Lower leg skin (tissue), 4 donors: ENCODE measurements at places on chromosomes 4 and X. TPM values are rescaled to one million over a fixed set of nuclear protein-coding genes. Genes with fewer than 3 reads are reported as not detected.

RBMXL3 gene
- total RNA-seq: not detected

HDAC8 gene
- 17.9 TPM for total RNA-seq

SLIT2 gene
- 3.7 TPM for total RNA-seq

MSX1 gene
- total RNA-seq: 5.8 TPM

RXFP1 gene
- total RNA-seq: not detected

ALPK1 gene
- 15.9 TPM for total RNA-seq

TMEM271 gene
- total RNA-seq: 3.0 TPM

ADAD1 gene
- not detected for total RNA-seq

HSFX2 gene
- total RNA-seq: not detected

- no peak for DNase-seq
Observed at GRCh38 chrX:133583825-133584224, 168.5 kb upstream of the GPC4 start.

DNA sequence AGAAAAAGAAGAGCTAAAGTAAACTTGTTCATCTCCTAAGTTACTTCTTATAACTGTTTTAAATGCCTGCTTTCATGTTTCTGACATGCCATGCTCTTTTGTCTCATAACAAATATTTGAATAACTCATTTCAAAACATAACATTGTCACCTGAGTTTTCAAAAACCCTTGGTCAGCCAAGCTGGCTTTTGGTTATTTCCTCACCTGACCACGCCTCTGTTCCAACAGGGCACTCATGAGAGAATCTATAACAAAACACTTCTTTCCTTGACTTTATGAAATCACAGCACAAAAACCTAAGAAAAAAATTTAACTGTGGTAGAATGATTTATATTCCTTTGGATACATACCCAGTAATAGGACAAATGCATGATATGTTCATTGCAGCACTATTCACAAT is 172.9 kb upstream of the GALNT7 start:
- no peak for DNase-seq

GRCh38 chr4:17152941-17153540 is 254.6 kb upstream of the LDB2 start:
- no peak for DNase-seq

- no peak for DNase-seq
Observed at GRCh38 chr4:2286904-2287593, 25.1 kb upstream of the MXD4 start.

GRCh38 chr4:89137695-89138094 is 26.4 kb downstream of the TIGD2 start:
- no peak for DNase-seq

DNA sequence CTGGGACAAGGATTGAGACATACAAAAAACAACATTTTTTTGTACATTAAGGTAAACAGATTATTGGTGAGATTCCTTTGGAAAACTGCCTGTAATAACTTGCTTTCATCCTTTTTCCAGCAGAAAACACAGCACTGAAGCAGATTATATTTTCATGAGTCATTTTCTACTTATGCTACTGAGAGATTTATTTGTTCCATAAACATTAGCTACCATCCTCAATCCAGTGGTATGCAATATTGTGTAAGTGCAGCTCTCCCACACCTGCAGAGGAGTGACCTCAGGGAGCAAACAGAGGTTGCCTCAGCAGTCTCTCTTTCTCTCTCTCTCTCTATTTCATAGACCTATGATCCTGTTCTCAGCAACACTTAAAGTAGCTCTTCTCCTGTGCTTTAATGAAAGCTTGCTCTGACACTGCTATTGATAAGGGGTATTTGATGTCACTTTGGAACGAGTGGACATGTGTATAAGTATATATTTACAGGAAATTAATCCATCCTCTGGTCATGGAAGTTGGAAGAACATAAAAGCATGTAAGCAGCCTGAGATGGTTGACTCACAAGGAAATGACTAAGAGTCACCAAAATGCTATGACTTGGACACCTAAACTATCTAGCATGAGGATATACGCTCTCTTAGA is 163.7 kb upstream of the SPANXC start:
- DNase-seq: no peak

DNA sequence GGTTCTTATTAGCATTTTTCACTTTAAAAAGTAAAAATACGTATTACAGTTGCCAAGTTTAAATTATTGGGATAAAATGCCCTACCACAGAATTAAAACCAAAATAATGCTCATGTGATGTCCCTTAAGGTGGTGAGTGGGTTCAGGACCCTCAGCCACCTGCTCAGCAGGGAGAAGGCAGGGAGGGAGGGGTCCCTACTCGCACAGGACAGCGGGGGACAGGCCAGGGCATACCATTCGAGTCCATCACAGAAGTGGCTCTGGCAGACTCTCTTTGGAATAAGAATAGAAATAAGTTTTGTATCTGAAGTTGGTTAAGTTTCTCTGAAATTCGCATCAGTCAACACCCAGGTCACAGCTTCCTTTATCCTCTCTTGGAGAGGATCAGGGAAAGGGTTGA is 37.7 kb downstream of the NOP14 start:
- DNase-seq: no peak

GRCh38 chrX:106774981-106775380 is 27.5 kb upstream of the TBC1D8B start:
- DNase-seq: no peak

DNA sequence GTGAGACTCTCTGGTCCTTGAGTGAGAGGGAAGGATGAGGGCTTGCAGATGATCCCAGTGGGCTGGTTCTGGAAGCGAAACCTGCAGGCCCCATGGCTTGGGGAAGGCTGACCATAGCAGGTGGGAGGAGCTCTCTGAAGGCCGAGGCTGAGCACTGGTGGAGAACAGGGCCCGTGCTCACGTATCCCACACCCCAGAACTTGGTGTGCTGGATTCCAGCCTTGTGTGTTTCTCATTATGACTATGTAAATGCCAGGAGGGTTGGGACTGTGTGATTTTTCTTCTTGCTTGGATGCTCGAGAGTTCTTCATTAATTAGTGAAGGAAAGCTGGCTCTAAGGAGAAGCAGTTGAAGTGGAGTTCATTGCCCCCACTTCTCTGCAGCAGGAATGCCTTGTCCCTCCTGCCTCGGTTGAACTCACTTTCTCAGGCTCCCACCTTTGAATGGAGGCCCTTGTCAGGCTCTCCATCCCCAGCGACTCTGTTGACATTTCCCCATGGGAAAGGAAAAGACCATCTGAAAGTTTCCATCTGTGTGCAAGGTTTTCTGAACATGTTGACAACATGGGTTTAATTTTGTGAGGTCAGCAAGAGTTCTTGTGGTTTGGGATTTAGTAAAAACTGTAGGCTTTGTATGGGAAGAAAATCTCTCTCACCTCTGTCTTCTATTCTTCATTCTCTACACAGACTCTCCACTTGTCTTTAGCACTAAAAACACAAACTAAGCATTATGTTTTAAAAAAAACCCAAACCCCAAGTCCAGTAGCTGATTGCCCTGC is 57.7 kb downstream of the TBL1X start:
- no peak for DNase-seq

GRCh38 chr4:8917321-8917811 is 45.7 kb upstream of the HMX1 start:
- DNase-seq: peak; percentile 74

- DNase-seq: no peak
Observed at GRCh38 chr4:151830168-151830567, 69.4 kb upstream of the GATB start.

DNA sequence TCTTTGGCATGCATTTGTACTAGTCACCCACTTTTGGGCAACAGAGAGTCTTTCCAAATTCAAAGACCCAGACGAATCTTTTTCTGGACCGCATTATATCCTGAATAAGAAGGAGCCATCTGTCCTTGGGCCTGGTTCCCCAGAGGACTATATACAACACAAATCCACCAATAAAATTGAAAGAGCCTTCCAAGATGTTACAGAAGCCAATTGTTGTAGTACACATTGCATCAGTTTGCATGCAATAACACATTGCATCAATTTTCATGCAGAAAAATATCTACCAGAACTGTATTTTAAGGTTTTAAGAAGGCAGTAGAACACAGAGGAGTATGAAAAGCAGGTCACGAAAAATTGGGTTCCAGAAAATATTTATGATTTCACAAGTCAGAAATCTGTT is 203.2 kb downstream of the HTR2C start:
- DNase-seq: no peak

DNA sequence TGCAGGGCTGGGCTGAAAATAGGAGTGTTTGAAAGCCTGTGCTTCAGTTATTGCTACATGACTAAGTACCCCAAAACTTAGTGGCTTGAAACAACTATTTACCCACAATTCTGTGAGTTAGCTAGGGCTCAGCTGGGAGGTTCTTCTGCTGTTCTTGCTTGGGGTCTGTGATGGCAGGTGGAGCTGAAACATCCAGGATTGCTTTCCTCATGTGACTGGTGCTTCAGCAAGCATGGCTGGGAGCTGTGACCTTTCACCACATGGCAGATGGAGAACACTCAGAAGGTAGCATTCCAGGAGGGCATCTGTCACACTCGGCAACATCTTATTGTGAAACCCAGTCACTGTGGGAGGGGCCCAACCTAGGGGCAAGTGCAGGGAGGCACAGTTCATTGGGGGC is 57.0 kb upstream of the TBC1D14 start:
- DNase-seq: no peak

- no peak for DNase-seq
Observed at GRCh38 chrX:102593367-102593766, 5.9 kb upstream of the ARMCX5 start.

DNA sequence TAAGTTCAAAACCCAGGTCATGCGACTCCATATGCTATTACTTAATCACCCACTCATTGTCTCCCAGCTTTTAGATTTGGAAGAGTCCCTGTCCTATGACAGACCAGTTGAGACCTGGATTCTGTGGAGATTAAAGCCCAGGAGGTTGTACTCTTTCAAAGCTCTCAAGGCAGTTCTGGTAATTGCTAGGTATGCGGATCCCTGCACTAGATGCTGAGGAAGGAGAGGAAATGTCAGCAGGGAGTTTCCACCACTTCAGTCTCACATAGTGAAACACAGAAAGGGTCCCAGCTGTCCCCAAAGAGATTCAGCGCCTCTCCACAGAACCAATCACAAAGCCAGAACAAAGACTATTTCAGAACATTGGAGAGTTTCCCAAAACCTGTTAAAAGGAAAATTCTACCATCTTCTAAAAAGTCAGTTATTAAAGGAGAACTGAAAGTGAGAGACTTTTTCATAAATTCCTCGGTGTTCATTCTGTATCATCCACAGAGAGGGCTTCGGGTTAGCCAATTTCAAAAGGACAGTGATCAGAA is 53.4 kb downstream of the IRF2 start:
- no peak for DNase-seq

DNA sequence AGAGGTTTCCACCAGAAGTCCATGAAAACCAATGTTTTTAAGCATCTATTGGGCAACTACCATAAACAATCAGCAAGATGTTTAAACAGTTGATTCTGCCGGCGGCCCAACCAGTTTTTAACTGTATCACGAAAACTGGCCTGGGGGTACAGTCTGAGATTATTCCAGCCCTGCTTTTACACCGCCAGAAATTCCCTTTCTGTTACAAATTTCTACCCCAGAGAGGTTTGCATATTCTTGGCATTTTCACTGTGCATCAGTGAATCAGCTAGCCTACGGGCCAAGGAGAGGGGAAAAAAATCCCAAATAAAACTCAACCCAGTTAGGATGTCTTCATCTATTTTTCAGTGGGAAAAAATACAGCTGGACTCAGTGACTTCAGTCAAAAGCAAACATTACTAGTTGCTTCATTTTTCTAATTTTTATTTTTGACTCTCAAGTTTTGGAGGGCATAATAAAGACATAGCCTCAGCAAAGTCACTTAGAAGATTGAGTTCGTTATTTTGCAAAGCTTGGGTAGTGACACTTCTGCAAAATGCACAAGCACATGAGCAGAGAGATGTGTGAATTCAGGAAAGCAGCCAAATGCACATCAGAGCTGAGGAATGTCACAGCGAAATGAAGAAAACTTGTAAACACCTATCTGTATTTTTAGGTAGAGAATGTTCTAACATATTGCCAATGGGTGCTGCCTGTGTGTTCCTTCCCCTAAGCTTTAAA is 167.8 kb upstream of the GK2 start:
- no peak for DNase-seq
